ENCODE measurements at places on chromosomes 3 and 15. TPM values are rescaled to one million over a fixed set of nuclear protein-coding genes. Genes with fewer than 3 reads are reported as not detected.

The A4GNT gene
- total RNA-seq = not detected

The IL16 gene
- 6.5 TPM for total RNA-seq

The SKOR1 gene
- total RNA-seq = 0.36 TPM

The SAMMSON gene
- total RNA-seq = not detected

The CYFIP1 gene
- total RNA-seq = 107 TPM

The CD200R1 gene
- total RNA-seq = under 0.01 TPM

The MAN2C1 gene
- 123 TPM for total RNA-seq

The GALNT15 gene
- 7.1 TPM for total RNA-seq

The FAM162A gene
- 6.5 TPM for total RNA-seq

The SAMD7 gene
- not detected for total RNA-seq

The NCKIPSD gene
- total RNA-seq = 17.7 TPM

The NR1I2 gene
- total RNA-seq = not detected

The SH2D7 gene
- not detected for total RNA-seq

GRCh38 chr3:58164906-58165821 is 45.6 kb downstream of the DNASE1L3 start:
- peak; percentile 76 for DNase-seq

- peak; percentile 87 for DNase-seq
Measured at GRCh38 chr3:149654188-149654601, 3.6 kb downstream of the WWTR1 start.

- no peak for DNase-seq
Measured at GRCh38 chr15:24696201-24696600, 20.6 kb downstream of the NPAP1 start.

GRCh38 chr15:39587731-39588530 is 7.1 kb downstream of the THBS1 start:
- no peak for DNase-seq

DNA sequence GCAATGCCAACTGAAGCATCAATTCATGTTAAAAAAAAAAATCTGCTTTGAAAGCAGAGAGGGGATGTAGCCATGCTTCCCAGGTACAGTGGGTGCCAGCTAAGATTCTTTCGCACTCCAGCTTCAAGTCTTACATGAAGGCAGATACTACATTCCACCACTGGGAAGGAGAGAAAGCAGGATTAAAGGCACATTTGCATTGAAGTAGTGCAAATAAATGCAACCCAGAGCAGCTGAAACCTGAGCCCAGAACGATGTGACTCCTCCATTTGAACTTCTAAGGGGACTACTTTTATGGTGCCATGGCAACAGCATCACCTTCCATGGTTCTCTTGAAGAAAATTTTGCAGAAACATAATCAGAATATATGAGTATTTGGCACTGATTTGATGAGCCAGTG is 19.1 kb upstream of the GJD2 start:
- DNase-seq = no peak

- DNase-seq = no peak
Measured at GRCh38 chr3:142007710-142008399, 131.4 kb downstream of the ATP1B3 start.

DNA sequence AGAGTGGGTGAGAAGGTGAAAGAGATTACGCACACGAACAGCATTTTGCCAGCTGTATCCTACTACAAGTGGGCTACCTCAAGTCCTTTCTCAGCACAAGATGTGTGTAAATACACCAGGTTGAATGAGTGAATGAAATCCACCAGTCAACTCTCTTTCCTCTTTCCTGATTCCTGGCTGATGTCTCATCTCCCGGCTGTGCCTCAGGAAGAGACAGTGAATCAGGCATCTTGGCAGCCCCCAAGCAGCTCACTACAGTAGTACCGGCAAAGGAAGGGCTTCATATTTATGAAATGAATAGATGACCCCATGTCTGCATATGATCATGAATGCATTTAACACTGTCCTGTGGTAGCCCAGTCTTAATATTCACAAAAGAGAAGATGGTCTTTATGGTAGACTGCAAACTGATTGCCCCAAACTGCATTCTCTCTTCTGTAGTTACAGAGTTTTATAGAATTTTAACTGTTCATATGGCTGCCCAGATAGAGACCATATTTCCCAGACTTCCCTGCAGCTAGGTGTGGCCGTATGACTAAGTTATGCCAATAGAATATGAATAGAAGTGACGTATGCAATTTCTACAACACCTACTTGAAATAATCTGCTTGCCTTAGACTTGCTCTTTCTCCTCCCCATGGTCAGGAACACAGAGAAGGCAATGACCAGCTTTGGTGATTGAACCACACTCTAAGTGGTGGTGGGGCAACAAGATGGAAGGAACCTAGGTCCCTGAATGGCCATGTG is 22.7 kb downstream of the MGLL start:
- DNase-seq = peak; percentile 95

DNA sequence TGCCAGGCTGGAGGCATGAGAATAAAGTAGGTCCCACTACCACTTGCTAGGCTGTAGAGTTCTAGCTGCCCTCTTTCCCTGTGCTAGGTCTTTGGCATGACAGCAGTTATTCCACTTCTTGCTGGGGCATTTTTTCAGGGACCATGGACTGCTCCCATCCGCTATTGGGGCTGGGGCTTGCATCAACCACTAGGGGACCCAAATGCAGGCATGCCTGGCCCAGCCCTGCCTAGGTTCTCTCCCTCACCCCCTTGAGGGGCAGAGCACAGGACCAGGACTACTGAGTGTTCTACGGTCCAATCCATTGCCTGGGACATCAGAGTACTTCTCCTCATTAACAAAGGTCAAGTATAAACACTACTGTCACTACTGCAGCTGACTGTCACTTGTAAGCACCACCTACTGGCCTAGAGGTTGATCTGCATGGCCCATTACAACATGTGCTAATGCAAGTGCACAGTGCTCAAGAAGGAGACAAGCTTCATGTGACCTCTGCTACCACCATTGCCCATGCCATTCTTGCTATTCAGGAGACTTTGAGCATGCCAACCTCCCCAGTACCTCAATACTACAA is 270.5 kb downstream of the MBNL1 start:
- DNase-seq = no peak

- DNase-seq = no peak
Measured at GRCh38 chr15:58762285-58762684, 8.8 kb upstream of the MINDY2 start.

DNA sequence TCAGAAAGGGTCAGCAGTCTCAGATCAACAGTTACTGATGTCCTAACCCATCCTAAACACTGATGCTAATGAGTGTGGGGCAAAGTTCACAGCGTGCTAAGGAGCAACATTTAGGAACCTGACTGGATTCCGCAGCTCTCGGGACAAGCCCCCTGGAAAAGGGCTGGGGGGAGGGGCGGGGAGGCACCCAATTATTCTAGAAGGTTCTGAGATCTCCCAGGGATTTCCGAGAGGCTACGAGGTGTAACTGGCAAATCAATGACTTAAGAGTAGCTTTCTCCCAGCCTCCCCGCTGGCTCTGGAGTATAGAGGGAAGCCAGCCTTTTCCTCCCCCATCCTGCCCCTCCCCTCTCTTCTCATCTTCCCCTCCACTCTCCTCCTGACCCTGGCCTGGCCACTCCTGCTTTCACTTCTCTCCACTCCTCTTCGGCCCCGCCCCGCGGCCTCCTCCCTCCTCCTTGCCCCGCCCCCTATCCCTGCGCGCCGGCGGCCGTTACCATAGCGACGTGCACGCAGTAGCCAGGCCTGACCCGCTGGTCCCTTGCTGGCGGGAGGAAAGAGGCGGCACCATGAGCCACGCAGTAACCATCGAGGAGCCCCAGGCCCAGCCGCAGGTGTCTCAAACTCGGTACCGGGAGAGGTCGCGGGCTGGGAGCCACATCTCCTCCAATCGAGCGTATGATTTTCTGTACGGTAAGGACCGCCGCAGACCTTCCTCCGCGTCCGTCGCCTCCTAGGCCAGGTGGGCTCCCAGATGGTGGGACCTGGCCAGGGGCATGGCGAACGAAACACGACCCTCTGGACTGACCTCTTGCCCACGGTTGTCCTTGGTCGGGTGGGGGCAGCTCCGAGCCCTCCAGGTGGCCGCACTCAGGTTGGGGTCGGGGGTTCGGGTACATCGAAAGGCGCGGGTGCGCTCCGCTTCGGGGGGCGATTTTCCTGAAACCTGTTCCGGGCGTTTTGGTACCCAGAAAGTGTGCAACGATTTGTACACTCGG is at the start of gene CFAP91:
Gene CFAP91 (plus strand): TSS at position 493 of the 998 bp plus-strand sequence. CDS start 77 bp downstream, at position 570.
- peak; percentile 96 for DNase-seq

DNA sequence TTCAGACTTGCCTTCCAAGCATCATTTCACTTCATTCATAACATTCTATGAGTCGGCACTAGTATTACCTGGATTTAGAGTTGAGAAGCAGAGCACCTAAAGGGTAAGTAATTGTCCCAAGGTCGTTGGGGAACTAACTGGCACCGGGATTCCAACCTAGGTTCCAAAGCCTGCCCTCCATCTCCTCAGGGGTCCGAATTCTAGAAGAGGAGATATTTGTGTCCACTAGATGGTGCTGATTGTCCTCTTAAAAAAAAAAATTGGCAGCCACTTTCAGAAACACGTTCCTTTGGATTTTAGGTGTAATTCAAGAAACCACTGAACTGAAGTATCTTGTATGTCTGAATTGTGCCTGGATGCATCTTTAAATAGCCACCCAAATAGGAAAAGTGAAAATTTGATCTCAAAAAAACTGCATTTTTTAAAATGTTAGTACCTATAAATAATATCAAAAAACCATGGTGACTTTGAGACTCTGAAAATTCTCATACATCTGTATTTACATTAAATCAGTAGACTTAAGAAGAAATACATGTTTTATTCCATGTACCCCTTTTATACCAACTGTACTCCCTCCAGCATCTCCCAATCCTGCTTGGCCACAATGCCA is 3.9 kb upstream of the FSIP1 start:
- DNase-seq = peak; percentile 71

GRCh38 chr3:156373095-156373494 is 181.8 kb downstream of the SSR3 start:
- no peak for DNase-seq

GRCh38 chr3:171791692-171792076 is 18.6 kb downstream of the PLD1 start:
- no peak for DNase-seq

GRCh38 chr3:179072100-179072438 is 460 bp upstream of the ZMAT3 start:
- DNase-seq = no peak

GRCh38 chr15:38085114-38085513 is 150.7 kb downstream of the TMCO5A start:
- DNase-seq = no peak

DNA sequence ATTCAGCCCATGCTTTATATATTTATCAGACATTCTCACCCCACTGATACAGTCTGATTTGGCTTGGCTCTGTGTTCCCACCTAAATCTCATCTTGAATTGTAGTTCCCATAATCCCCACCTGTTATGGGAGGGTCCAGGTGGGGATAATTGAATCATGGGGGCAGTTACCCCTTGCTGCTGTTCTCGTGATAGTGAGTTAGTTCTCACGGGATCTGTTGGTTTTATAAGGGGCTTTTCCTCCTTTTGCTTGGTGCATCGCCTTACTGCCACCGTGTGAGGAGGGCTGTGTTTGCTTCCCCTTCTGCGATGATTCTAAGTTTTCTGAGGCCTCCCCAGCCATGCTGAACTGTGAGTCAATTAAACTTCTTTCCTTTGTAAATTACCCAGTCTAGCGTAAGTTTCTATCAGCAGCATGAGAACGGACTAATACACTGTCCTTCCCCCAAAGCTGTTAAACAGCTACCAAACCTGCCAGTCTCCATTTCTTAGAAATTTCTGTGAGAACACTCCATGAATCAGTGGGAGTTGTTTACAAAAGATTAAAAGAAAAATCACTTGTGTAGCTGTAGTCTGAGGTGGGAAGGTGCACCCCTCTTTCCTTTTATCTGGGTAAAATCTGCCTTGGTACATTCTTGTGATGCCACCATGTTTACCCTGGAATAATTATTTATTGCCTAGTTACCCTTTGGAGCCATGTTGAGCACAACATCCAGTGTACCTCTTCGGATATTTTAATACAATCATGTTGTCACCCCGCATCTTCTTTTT is 160.5 kb downstream of the THSD4 start:
- no peak for DNase-seq

Measured in osteoblast (primary cell).